ENCODE measurements at places on chromosomes 12 and 14.

DNA sequence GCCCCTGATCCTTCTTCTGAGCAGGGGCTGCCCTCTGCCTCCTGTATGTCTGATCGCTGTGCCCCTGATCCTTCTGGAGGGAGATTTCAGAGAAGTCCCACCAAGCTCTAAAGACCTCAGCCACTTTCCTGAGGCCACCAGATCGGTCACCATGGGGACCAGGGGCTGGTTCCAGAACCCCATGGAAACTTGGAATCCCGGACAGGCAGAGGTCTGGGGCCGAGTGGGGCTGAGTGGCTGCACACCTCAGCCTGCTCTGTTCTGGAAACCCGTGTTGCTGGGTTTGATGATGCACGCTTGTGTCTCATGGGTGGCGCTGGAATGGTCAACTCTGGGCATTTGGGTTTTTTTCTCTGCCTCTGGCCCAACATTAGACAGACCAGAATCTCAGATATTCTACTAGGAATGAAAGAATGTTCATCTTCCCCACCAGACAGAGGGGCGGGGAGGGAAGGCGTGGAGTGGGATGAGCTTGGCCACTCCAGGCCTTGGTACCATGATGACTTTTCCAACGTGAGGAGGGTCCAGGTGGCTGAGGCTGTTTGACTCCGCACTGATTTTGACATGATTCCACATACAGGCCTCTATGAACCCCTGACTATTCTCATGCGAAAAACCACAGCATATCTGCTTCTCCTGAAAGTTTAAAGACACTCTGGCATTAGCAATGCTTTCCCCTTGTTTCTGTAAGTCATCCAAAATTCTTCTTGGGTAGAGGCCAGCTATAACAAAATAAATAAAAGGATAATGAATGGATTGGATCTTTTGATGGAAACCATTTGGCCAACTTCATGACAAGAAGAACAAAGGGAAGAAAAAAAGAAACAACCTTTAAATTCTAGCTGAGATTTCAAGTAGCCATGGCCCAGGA lies 114.5 kb downstream of the ADGRD1 start:
- no peak for DNase-seq

DNA sequence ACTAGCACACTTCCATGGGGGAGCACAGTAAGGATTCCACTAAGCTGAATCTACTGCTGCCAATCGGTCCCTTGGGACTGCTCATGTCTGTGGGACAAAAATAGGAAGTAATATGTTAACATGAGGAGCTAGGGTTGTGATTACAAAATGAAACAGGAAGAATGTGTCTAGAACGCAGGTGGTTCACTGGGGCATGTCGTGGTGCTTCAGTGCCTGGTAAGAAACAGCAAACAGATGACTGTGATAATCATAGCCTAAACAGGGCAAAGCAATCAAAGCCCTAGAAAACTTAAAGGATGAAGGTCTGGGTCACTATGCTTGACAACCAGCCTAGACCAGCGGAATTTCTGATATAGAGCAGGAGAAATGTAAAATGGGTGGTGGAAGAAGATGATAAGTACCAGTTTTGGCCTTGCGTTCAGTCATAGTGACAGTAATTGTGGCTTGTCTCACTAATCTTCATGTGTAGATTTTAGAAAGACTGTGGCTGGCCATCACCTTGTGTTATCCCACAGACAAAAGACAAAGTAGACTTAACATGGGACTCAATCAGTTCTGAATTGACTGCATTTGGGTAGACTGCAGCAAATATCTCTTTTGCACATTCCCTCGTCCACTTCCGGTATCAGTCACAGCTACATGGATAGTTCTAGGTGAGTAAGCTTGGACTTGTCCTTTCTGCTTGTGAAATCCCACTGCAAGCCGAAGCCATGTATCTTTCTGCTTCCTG lies 51.4 kb downstream of the WASHC3 start:
- no peak for DNase-seq

GRCh38 chr12:64610660-64611340 lies 505 bp downstream of the RASSF3 start:
- peak; percentile 58 for DNase-seq

DNA sequence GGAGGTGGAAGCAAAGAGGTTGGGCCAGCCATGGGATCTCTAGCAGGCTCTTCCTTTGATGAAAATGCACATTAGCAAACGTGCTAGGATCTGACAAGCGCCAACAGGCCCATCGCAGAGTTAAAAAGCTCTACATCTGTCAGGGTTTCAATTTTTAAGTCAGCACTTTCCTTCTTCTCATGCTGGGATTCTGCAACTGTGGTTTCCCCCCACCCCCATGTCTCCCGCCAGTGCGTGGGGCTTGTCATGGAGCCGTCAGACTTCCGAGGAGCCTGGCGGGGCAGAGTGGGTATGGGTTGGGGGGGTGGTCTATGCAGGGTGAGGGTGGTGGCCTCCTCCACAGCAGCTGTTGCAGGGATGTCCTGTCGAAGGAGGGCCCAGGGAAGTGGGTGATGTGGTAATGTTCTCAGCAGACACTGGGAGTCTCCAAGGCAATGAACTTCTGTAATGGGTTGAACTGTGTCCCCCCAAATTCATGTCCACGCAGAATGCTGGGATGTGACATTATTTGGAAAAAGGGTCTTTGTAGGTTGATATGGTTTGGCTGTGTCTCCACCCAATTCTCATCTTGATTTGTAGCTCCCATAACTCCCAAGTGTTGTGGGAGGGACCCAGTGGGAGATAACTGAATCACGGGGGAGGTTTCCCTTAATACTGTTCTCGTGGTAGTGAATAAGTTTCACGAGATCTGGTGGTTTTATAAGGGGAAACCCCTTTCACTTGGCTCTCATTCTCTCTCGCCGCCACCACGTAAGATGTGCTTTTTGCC lies 115.2 kb upstream of the MAP1LC3B2 start:
- DNase-seq: no peak

GRCh38 chr12:27198036-27198435 lies 46.0 kb upstream of the STK38L start:
- peak; percentile 28 for DNase-seq

DNA sequence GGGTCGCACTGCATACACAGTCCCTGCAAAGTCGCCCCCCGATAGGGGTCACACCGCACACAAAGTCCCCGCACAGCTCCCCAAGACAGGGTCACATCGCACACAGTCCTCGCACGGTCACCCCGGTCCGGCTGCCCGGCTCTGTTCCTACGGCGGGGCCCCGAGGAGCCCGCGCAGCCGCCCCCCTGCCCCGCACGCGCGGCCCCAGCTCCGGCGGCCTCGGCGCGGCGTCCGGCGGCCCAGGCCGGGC lies 300 bp downstream of the SSH1 start:
- no peak for DNase-seq

GRCh38 chr14:24389226-24389848 lies 9.5 kb upstream of the NYNRIN start:
- DNase-seq: peak; percentile 51

DNA sequence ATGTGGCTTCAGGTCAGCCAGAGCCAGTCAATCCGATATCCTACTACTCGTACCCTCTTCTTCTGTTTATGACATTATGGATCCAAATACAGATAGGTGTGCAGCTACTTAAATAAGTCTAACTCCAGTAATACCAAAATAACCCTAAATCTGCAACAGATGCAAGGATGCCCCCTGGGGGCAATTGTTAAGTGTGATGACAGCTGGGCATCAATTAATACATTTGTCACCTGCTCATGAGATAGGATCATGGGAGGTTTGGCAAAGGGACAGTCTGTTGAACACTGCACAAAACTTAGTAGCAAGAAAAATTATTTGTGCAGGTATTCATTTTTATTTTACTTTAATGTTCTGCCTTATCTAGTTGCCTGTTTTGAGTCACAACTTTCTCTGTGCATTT lies 83.2 kb downstream of the SLC38A6 start:
- DNase-seq: no peak

GRCh38 chr14:106185837-106186233 lies 659.5 kb downstream of the TMEM121 start:
- no peak for DNase-seq

DNA sequence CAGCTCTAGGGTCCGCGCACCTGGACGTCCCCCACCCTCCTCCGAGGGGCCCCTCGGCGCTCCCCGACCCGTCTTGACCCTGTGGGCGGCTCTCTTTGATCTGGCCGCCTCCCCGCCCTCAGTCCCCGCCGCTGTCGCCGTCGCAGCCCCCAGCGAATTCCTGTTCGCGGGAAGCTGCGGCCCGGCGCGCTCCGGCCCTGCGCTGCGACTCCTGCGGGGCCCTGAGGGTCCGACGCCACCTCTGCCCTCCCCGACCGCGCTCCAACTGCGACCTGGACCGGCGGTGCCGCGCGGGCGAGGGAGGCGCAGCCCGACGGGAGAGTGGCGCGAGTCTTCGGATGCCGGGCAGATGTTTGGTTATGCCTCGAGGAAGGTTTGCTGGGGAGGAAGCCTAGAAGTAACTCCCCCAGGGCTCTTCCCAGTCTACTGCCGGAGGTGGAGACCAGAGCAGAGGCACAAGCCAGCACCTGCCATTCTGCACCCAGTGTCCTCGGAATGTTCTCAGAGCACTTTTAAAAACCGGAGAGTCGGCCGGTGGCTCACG lies 440 bp upstream of the ISM2 start:
- DNase-seq: no peak

DNA sequence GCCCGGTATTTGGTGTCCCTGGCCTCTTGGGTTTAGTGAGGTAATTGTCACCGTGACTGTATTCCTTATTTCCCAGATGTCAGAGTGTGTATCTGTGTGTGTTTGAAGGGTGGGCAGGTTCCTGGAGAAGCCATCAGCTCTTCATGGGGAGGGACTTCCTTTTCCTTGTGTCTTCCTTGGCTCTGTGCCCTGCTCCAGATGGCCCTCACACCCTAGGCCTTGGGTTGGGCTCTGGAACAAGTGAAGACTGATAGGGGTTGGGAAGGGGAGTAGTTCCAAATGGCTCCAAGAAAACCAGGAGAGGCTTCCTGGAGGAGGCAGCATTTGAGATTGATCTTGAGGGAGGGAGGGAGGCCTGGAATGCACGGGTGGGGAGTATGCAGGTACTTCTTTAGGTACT lies 43.8 kb upstream of the PRIMA1 start:
- no peak for DNase-seq

DNA sequence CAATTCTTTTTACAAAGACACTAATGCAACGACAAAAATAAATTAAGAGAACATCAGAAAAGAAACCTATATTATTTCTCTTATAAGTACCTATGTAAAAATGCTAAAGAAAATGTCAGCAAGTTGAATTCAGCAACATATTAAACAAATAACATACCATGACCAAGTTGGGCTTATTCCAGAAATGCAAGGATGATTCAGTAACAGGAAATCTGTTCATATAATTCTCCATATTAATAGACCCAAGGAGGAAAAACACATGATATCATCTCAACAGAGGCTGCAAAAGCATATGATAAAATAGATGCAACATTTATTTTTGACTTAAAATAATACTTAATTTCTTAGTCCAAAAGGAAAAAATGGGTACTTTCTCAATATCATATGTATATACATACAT lies 25.1 kb upstream of the GPHB5 start:
- no peak for DNase-seq
